SHP77 (cell line): ENCODE measurements at places on chromosomes 7 and 10.

DNA sequence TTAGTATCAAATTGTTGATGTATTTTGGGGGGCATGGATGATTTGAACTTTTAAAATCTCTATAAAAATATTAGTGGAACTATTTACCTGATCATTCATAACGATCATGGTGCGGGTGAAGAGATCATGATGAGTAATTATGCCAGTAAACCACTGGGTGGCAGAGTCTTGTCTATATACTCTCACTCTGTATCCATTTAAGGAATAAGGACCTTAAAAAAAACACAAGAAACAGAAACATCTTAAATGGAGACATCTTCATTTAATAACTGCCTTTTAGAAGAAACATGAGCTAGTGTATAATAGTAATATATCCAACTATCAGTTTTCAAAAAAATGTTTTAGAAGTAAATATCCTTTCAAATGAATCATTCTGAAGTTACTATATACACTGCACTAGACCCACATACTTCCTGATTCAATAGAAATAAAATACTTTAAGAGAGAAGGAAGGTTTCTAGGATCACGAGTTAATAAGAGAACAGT, 84.0 kb downstream of the NRBF2 start:
- no peak for DNase-seq

DNA sequence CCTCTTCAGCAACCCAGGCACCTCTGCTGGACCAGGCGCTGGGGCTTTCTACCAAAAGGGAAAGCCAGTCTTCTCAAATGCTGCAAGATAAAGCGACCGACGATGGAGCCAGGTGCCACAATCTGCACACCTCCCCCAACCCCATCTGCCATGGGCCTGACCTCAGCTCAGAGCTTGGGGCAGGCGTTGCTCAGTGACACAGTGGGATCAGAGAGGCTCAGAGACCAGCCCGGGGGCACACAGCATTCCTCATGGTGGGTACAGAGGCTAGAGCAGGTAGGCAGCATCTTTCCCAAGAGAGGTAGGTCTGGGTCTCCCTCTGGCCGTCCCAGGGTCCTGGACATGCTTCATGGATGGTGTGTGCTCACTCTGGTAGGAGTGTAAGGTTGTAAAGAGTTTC, 56.3 kb downstream of the ZMIZ1 start:
- DNase-seq = no peak

DNA sequence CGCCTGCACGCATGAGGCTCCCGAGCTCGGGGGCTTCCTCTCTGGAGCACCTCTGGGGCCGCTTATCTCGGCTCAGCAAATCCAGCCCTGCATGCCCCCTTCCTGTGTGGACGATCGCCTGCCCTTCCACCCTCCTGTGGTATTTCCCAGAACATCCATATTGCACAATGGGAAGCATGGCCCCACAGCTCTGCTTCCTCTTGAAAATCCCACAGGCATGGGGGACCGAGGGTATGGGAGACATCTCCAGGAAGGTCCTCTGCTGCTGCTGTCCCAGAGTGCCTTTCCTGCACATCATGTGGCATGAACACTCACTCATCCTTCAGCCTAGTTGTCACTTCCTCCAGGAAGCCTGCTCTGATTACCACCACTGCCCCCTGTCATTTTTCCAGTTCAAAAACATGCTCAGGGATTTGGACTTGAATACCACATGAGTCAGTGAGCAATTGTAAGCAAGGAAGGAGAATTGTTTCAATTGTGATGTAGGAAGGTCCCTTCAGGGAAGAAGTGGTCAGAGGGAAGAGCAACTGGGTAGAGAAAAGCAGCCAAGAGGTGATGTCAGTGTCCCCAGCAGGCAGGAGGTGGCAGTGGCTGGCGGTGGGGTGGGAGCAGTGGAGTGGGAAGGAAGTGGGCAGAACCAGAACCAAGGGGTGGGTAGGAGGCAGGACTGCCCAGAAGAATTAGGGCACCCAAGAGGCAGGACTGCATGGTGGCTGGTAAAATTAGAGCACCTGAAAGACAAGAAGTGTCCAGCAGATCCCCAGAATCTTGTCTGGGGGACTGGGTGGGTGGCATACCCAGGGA, 67.5 kb upstream of the ZMIZ1 start:
- no peak for DNase-seq

DNA sequence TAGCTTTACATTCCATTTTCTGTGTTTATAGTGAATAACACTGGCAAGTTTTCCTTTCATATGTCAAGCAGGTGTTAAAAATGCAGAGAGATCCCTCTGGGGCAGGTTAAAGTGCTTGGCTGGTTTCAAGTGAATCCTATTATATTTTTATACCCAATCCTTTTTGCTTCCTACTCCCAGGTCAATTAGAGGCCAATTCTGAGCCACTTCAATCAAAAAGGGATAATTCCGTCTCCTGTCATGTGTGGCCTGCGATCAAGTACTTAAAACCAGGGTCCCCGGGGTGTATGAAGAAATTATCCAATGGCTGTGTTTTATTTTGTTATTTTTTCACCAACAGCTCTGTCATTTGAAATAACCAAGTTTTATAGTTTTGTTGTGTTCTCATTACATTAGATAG, 313.2 kb downstream of the PRPF18 start:
- no peak for DNase-seq

DNA sequence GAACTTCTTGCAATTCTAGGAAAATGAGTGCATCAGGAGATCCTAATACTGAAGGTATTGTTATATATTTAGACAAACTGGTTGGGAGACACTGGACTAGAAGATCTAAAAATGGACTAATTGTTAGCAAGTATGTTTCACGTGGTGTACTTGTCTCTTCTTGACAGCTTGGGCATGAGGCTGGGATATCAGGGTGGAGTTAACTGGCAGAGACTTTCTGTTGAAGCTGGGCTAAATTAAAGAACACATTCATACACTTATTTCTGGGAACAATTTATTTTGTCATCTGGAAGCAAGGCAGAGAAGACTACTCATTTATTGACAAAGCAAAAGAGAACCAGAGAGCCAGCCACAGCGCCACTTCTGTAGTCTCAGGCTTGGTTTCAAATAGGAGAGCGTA, 25.9 kb downstream of the TYW1 start:
- no peak for DNase-seq
